ENCODE measurements at places on chromosomes 5 and 9.

GRCh38 chr9:2536511-2536910 lies 85.1 kb upstream of the VLDLR start:
- no peaks in the 10 kb centered on the region for H3K27me3 ChIP-seq
- no peak overlapping the region for H3K4me3 ChIP-seq
- no peaks in the 10 kb centered on the region for H3K36me3 ChIP-seq

DNA sequence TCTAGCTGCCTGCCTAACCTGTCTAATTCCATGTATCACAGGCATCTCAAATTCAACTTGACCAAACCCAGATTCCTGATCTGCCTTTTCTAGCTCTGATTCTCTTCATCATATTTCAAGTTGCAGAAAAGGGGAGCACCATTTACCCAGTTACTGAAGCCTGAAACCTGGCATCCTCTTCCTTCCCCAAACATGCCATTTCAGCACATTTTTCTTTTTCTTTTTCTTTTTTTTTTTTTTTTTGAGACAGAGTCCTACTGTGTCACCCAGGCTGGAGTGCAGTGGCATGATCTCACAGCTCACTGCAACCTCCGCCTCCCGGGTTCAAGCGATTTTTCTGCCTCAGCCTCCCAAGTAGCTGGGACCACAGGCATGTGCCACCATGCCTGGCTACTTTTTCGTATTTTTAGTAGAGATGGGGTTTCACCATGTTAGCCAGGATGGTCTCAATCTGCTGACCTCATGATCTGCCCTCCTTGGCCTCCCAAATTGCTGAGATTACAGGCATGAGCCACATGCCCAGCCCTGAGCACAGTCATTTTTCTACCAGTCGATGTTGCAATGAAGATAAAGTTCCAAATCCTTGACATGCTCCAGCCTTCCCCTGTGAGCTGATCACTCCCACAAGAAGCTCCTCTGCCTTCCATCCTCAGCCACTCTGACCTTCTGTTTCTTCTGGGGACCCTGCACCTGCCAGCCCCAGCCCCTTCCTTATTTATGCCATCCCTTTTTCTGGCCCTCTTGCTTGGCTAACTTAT lies 32.2 kb downstream of the ACER2 start:
- no peak overlapping the region for H3K4me3 ChIP-seq
- no peaks in the 10 kb centered on the region for H3K36me3 ChIP-seq
- no peaks in the 10 kb centered on the region for H3K27me3 ChIP-seq
- H3K27ac ChIP-seq = no peak overlapping the region

- peaks cover 3% of the 10 kb centered on the region for H3K4me1 ChIP-seq
- no peak for DNase-seq
- no peak overlapping the region for H3K27ac ChIP-seq
Observed at GRCh38 chr9:18783909-18784308, 249.1 kb downstream of the SAXO1 start.

GRCh38 chr9:114093761-114094505 lies 5.2 kb downstream of the KIF12 start:
- no peaks in the 10 kb centered on the region for H3K4me1 ChIP-seq
- peaks cover 67% of the 10 kb centered on the region for H3K27me3 ChIP-seq
- H3K4me3 ChIP-seq = no peak overlapping the region
- no peaks in the 10 kb centered on the region for H3K36me3 ChIP-seq
- no peak for DNase-seq

DNA sequence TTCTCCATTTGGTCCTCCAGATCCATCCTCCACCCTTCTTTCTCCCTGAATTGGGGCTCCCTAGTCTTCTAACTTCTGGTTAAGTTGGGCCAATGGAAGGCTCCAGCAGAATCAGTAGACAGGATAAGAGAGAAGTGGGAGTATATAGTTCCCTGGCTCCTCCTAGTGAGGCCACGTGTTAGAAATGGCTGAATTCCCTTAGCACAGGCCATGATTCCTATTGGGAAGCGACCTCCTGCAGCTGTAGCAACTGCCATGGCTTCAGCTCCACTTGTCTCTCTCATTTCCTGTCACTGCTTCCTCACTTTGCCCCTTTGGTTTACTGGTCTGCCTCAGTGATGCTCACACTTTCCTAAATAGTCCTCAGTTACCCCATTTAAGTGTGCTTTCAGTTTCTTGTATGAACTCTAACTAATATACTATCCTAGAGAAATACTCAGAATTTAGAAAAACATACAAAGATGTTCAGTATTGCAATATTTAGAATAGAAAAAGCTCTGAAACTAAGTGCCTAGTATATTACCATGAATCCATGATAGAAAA lies 104.8 kb upstream of the SMARCA2 start:
- H3K4me1 ChIP-seq = no peaks in the 10 kb centered on the region
- H3K27me3 ChIP-seq = no peaks in the 10 kb centered on the region
- no peak overlapping the region for H3K4me3 ChIP-seq
- no peaks in the 10 kb centered on the region for H3K36me3 ChIP-seq
- no peak for DNase-seq
- no peak overlapping the region for H3K27ac ChIP-seq

Data from IMR-90 (cell line).